ENCODE measurements at places on chromosomes 5 and 9.

GRCh38 chr5:80641353-80641752 lies 13.1 kb upstream of the MSH3 start:
- no peak for DNase-seq

DNA sequence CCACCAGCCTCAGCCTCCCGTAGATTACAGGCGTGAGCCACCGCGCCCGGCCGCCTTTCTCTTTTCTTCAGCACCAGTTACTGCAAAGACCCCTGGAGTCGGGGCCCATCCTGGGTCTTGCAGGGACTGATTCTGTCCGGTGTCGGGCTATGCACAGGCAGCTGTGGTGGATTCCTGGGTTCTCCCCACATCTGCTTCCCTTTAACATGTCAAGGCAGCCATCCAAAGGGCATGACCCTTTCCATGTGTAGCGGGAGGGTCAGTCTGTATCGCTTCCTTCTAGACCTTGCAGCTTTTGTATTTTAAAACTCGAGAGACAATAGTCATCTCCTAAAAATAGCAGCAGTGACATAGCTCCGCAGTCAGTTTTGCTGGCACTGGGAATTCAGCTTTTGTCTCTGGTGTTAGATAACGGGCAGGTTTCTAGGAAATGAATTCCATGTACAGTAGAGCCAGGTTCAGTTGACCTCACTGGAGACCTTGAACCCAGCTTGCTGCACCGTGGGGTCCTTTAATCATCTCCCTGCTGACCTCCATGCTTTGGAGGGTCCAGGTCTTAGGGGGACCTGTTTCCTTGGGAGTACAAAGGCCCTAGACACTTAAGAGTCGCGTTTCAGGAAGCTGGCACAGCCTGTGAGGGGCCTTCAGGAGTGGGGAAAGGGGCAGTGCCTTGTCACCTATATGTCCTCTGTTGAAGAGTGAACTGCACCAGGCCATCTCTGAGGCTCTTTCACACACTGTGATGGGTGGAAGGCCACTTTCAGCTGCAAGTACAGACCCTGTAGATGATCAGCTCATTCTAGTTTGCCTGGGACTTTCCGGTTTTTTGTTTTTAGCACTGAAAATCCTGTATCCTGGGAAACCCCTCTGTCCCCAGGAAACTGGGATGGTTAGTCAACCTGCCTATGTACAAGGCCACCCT lies 13.8 kb downstream of the ANKRD33B start:
- peak; percentile 59 for DNase-seq

GRCh38 chr9:106697750-106698502 lies 165.0 kb upstream of the ZNF462 start:
- DNase-seq, result peak; percentile 78

- DNase-seq, result no peak
Observed at GRCh38 chr5:56566374-56567249, 248.7 kb upstream of the MAP3K1 start.

DNA sequence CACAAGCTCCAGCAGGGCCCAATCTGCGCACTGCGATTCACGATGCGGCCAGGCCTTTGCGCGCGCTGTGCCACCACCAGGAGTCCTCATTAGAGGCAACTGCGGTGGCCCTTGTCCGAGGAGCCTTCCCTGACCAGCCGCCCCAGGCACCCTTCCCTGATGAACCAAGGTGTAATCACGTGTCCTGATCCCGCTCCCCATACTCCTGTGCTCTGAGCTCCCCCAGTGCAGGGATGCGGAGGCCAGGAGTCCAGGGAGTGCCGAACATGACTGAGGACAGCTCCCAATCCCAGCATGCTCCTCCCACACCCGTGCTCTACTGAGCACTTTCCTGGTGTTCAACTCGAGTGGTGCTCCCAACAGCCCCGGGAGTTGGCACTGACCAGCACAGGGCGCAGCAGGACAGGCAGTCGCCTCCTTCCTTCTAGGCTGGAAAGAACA lies 134.8 kb downstream of the ZNF354C start:
- DNase-seq, result no peak

DNA sequence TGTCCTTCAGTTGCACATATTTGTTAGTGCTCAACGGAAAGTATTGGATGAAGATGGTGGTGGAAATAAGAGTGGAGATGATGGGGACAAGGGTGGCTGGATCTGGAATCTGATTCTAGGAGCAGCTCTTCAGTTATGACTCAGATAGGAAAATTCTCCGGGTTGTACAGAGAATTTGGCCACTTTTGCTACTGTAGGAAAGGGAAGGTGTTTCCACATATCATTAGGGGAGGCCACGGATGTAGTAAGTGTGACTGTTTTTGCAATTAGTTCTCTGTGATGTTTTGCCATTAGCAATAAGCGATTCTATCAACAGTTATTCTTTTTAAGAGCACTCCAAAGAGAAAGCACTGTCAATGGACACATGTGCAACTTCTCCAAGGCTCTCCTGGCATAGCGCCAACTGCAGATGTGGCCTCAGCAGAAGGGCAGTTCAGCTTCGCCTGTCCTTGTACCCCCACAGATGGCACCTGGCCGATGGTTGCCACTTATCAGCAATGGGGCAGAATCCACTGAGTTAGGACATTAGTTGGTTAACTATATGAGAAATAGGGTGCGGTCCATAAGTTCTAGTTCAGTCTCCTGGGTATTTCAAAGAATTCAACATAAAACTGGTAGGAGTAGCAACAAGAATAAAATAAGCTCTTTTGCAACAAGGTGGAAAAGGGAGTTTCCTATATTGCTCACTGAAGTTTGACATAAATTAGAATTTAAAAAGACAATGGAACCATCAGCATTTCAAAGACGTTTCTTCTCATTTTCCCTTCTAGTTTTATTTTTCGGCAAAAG lies 96.3 kb downstream of the ARSB start:
- no peak for DNase-seq

GRCh38 chr5:108380531-108381349 lies 1.2 kb downstream of the FBXL17 start:
- DNase-seq, result no peak
